Spleen (tissue), 13 donors: ENCODE measurements at places on chromosomes 7 and 10. TPM values are rescaled to one million over a fixed set of nuclear protein-coding genes. Genes with fewer than 3 reads are reported as not detected.

PTER gene
- total RNA-seq: 21.0 TPM

H2AZ2 gene
- 137 TPM for total RNA-seq

FAM241B gene
- 1.2 TPM for total RNA-seq

RASA4 gene
- 60.6 TPM for total RNA-seq

PIK3CG gene
- 38.5 TPM for total RNA-seq

- no peak for DNase-seq
- peaks cover 89% of the 10 kb centered on the region for H3K36me3 ChIP-seq
- H3K27ac ChIP-seq: no peak overlapping the region
- H3K27me3 ChIP-seq: no peaks in the 10 kb centered on the region
- no peak overlapping the region for H3K4me3 ChIP-seq
These were observed 18.0 kb downstream of the NUDT5 start for GRCh38 chr10:12177642-12178041.

- DNase-seq: no peak
- no peaks in the 10 kb centered on the region for H3K36me3 ChIP-seq
- no peak overlapping the region for H3K4me3 ChIP-seq
- no peaks in the 10 kb centered on the region for H3K4me1 ChIP-seq
- no peak overlapping the region for H3K27ac ChIP-seq
These were observed 427.8 kb upstream of the LRGUK start for GRCh38 chr7:133699386-133699785.

DNA sequence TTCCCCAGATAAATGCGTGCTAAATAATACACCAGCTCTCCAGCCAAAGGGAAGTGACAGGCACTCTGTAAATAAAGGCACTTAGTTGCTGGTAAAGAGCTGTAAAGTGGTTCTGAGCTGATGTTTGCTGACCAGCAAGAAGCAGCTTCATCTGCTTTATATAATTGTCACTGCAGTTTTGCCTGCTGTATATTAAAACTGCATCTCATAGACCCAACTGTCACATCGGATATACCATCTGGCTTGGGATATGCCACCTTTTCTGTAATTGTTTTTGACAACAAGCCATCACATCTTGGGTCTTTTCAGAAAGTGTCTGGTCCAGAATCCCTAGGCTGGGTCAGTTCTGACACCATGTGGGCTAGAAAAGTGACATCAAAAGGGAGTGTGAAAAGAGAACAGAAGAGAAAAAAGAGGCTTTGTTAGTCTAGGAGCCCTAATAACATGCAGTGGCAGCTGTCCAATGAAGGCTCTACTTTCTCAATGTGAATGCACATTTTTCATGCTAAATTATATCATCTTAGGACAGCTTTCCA lies 697.6 kb downstream of the KCNMA1 start:
- H3K4me3 ChIP-seq: no peak overlapping the region
- no peaks in the 10 kb centered on the region for H3K36me3 ChIP-seq
- H3K27me3 ChIP-seq: no peaks in the 10 kb centered on the region
- H3K27ac ChIP-seq: no peak overlapping the region
- DNase-seq: no peak

- no peak overlapping the region for H3K27ac ChIP-seq
- DNase-seq: no peak
- no peak overlapping the region for H3K4me3 ChIP-seq
These were observed 120.2 kb upstream of the ODAD2 start for GRCh38 chr10:28118985-28119628.

DNA sequence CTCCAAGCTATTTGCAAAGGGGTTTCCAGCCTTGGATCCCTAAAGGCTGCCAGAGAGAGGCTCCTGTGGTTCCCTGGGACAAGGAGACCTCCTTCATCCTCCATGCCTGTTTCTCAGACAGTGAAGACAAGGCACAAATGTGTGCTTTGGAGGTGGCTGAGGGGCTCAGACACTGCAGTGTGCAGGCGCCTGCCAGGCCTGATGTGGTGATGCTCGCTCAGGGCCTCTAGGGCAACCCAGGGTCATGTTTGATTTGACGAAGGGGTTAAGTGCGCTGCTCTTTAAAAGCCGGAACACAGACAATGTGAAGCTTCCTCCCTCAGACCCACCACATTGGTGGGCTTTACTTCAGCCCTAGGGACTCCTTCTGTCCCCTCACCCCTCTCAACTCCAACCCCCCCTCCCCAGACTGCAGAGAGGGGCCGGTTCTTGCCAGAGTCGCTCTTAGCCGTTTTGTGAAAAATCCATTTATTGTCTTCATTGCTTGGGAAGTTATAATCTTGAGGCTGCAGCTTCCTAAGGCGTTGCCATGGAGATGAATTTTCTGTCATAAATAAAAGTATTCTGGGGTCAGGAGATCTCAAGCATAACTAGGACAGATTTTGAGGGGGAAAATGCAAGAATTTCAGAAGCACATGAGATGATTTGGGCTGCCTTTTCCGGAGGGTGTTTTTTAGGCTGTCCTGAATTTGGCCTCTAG lies 35.8 kb downstream of the PDGFA start:
- DNase-seq: peak; percentile 56
- peaks cover 3% of the 10 kb centered on the region for H3K4me1 ChIP-seq
- no peaks in the 10 kb centered on the region for H3K36me3 ChIP-seq

DNA sequence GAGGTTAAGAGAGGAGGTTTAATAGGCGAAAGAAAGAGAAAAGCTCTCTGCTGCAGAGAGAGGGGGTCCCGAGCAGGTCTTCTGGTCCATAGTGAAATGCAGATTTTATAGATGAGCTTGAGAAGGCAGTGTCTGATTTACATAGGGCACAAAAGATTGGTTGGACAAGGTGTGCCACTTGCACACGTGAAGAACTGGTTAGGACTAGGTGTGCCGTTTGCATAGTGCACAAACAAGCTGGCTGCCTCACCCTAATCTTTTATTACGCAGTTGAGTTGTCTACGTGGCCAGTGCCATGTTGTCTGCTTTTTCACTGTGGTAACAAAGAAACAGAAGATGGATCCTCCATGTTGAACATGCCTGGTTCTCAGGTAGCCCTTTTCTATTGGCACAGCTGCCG lies 82.6 kb downstream of the AMPH start:
- H3K4me1 ChIP-seq: no peaks in the 10 kb centered on the region
- H3K36me3 ChIP-seq: no peaks in the 10 kb centered on the region
- no peak overlapping the region for H3K27ac ChIP-seq
- H3K27me3 ChIP-seq: no peaks in the 10 kb centered on the region

DNA sequence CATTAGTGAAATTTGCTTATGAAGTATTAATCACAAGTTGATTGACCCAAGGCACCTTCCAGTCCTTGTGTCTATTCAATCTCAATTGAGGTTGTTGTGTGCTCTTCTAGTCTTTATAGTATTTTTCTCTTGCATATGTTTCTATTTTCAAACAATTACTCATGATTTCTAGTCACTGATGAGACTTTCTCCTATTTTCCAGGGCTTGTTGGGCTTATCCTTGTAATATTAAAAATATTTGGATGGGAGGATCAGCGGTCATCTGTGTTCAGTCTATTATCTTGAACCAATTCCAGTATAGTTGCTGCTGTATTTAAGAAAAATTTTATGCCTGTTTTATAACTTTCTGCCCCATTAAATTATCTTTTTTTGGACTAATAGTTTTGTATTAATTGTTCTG lies 154.4 kb downstream of the PTEN start:
- no peaks in the 10 kb centered on the region for H3K27me3 ChIP-seq
- H3K4me3 ChIP-seq: no peak overlapping the region
- no peak overlapping the region for H3K27ac ChIP-seq
- no peak for DNase-seq
- no peaks in the 10 kb centered on the region for H3K36me3 ChIP-seq

- no peaks in the 10 kb centered on the region for H3K4me1 ChIP-seq
- H3K27me3 ChIP-seq: no peaks in the 10 kb centered on the region
- H3K27ac ChIP-seq: no peak overlapping the region
- H3K36me3 ChIP-seq: no peaks in the 10 kb centered on the region
These were observed 100.7 kb downstream of the SEMA3C start for GRCh38 chr7:80818181-80818580.

- H3K4me3 ChIP-seq: no peak overlapping the region
- no peak for DNase-seq
- no peaks in the 10 kb centered on the region for H3K27me3 ChIP-seq
- H3K36me3 ChIP-seq: no peaks in the 10 kb centered on the region
- no peaks in the 10 kb centered on the region for H3K4me1 ChIP-seq
- no peak overlapping the region for H3K27ac ChIP-seq
These were observed 290.7 kb downstream of the CACNA2D1 start for GRCh38 chr7:82152858-82153257.

GRCh38 chr7:29987083-29987482 lies 2.5 kb downstream of the SCRN1 start:
- H3K27ac ChIP-seq: no peak overlapping the region
- no peak overlapping the region for H3K4me3 ChIP-seq
- no peak for DNase-seq
- H3K27me3 ChIP-seq: peaks cover 23% of the 10 kb centered on the region

GRCh38 chr10:84341538-84341856 lies 13.1 kb downstream of the CCSER2 start:
- no peak for DNase-seq
- no peak overlapping the region for H3K4me3 ChIP-seq
- no peaks in the 10 kb centered on the region for H3K36me3 ChIP-seq
- H3K27me3 ChIP-seq: no peaks in the 10 kb centered on the region

DNA sequence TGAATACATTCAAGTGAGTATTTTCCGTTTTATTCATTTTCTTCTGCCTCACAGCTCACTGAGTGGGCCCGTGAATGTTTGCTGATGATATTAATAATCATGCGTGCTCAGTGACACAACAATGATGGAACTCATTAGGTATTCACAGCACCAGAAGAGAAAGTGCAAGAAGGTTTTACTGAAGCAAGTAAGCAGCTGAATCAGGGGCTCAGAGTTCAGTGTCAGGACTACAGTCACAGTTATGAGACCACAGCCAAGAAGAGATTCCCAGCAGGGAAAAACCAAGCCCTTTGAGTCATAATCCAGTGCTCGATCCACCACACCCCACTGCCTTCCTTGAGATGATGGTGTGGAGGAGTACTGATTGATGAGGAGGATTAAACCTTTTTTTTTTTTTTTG lies 247.4 kb downstream of the KIAA1217 start:
- no peak overlapping the region for H3K27ac ChIP-seq
- H3K27me3 ChIP-seq: no peaks in the 10 kb centered on the region
- no peak overlapping the region for H3K4me3 ChIP-seq
- no peak for DNase-seq
- no peaks in the 10 kb centered on the region for H3K36me3 ChIP-seq
- peaks cover 3% of the 10 kb centered on the region for H3K4me1 ChIP-seq

DNA sequence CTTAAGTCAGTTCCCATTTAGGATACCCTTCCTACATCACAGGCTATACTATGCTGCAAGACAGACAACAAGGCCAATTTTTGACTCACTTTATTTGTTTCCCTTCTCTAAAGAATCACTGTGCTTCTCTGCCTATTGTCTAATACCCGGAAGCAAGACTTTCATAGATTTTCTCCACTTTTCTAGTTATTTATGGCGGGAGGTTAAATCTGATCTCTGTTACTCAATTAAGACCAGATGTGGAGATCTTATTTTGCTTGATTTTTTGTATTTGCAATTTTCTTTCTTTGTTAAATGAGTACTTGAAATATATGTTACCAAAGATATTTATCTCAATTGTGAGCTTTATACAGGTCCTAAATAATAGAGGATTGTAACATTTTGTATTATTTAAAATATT lies 511.5 kb downstream of the ATRNL1 start:
- no peaks in the 10 kb centered on the region for H3K36me3 ChIP-seq
- no peaks in the 10 kb centered on the region for H3K4me1 ChIP-seq
- DNase-seq: no peak
- H3K27me3 ChIP-seq: no peaks in the 10 kb centered on the region
